ENCODE measurements at places on chromosomes 7 and 10. TPM values are rescaled to one million over a fixed set of nuclear protein-coding genes. Genes with fewer than 3 reads are reported as not detected.

- DNase-seq, result no peak
These were observed 14.9 kb downstream of the ZC3HAV1 start for GRCh38 chr7:139094596-139094995.

The SEMA4G gene
- 18.1 TPM for total RNA-seq

DNA sequence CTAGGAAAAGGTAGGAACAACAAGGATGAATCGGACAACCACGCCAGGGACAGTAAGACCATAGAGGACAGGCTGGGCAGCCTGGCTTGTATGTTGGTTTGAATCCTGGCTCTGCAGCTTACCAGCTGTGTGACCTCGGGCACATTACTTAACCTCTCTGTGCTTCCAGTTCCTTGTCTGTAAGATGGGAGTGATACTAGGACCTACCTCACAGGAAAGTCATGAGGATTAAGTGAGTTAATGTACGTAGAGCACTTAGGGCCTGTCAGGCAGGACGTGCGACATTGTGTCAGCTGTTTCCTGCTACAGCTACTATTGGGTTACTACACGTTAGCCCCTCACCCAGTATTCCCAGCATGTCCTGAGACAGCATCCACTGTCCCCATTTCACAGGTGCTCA, 32.1 kb downstream of the PLAC9 start:
- DNase-seq, result no peak

DNA sequence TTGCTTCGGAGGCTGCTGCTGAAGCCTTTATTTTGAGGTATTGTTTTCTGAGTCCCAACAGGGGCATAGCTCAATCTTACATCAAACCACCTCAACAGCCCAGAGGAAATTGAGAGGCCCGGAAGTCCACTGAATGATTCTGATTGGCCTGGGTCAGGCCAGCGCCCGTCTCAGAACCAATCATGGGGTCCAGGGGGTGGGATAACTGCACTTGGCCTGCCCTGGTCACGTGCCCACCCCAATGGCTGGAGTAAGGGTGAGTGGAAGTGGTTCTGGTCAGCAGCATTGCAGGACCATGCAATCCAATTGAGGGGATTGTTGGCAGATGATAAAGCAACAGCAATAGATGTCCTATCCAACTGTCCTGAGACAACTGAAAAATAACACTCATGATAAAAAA, 190.6 kb downstream of the HERPUD2 start:
- DNase-seq, result no peak

The HEPACAM2 gene
- total RNA-seq, result not detected

DNA sequence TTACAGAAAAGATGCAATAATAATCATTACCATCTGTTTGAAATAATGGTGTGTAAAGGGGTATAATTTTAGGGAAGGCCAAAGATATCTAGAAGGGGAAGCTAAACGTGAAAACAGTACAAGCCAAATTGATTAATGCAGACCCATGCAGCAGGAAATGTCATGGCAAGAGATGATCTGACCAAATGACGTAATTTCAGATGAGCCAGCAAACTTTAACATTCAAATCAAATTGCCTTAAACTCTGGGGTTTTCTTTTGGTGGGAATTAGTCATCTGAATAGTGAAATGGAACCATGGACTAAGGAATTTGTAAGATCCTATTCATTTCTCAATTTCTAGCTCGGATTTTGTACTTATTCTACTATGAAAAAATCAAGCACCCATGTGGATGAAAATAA, 21.4 kb upstream of the SCIN start:
- no peak for DNase-seq

All from cardiac muscle cell (in vitro differentiated cells and primary cell).